ENCODE measurements at places on chromosomes 12 and 14.
A peak's percentile ranks its signal among the peaks of the same experiment; 100 is the strongest.

- DNase-seq: no peak
These were observed 2.4 kb downstream of the STAB2 start for GRCh38 chr12:103589517-103589916.

GRCh38 chr14:98185036-98185435 is 1087.0 kb downstream of the BCL11B start:
- no peak for DNase-seq

GRCh38 chr12:78316631-78317468 is 486.2 kb downstream of the NAV3 start:
- DNase-seq: no peak

- no peak for DNase-seq
These were observed 8.1 kb downstream of the RTL1 start for GRCh38 chr14:100895411-100895810.

GRCh38 chr12:123442774-123443173 is 6.3 kb upstream of the RILPL2 start:
- no peak for DNase-seq

GRCh38 chr12:39620659-39621658 is 1.4 kb upstream of the ABCD2 start:
- no peak for DNase-seq

DNA sequence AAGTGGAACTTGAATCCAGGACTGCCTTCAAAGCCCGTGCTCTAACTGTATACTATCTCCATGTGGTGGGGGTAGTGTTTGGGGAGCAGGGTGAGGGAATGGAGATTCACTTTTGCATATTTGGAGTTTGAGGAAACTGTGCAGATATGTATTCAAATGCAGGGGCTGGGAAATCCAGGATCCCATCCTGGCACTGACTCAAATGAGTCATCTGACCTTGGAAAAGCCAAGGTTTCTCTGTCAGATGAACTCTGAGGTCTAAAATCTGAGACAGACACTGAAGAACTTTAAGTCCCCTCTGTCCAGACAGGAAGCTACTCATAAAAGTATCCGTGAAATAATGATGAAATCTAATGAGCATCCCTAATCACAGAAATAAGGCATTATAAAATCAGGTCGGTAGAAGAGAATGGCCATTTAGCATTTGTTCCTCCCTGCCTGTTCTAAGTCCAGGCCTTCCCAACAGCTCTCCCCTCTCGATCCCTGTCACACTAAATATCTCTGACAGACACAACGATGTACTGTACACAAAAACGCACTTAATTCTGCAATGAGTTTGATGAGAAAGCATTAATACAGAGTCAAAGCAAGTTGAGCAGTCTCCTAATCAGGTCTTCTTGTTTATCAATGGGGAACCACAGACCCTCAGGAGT is 14.4 kb downstream of the NIN start:
- DNase-seq: no peak

GRCh38 chr14:28661171-28661772 is 105.3 kb upstream of the FOXG1 start:
- no peak for DNase-seq

GRCh38 chr12:92968176-92968813 is 39.2 kb upstream of the EEA1 start:
- DNase-seq: no peak

- no peak for DNase-seq
These were observed 76.4 kb downstream of the BCL2L14 start for GRCh38 chr12:12147111-12147510.

DNA sequence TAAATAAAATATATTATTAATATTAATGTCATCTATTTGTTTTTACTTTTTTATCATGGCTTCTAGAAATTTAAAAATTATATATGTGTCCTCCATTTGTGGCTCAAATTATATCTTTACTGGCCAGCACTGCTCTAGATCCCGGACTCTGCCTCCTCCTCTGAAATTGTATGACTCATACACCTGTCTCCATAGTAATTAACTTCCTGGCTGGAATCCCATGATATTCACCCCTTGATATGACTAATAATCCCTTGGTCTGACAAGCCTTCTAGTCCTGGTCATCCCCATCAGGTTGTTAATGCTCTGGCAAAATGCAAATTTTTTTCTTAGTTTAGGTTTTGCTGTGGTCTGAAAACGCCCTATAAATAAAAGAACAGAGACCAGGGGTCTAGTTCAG is 116.2 kb downstream of the BMP4 start:
- no peak for DNase-seq

GRCh38 chr14:95564060-95564459 is 29.2 kb downstream of the GLRX5 start:
- DNase-seq: peak; percentile 19

DNA sequence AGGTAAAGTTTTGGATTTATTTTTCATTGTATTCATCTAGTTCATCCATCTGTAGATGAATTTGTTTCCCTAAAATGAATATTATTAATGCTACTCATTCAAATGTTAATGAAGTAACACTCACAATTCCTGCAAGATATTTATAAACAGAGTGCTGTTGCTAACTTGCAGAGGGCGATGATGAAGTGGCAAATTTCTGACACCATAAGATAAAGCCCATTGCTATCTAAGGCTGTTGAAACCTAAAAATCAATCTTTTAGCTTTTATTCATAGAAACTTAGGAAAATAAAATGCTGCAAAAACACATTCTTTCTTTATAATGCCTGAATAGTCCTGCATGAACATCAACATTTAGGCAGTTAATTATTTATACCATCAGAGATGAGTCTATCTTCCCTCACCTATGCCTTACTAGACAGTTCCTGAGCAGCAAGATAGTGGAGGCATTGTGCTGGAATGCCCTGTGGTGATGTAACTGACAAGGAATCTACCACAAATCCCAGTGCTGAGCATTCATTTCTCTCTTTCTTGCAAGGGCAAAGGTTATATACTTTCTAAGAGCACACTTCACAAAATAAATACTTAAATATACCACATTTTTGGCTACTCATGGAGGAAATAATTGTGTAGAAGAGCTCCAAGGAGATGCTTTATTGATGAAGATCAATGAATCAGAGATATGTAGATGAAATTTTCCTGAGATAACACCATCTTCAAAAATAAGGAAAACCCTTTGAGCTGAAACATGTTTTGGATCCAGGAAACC is 57.6 kb downstream of the LMNTD1 start:
- peak; percentile 52 for DNase-seq

GRCh38 chr14:77882098-77882497 is 82.2 kb downstream of the ADCK1 start:
- DNase-seq: no peak

DNA sequence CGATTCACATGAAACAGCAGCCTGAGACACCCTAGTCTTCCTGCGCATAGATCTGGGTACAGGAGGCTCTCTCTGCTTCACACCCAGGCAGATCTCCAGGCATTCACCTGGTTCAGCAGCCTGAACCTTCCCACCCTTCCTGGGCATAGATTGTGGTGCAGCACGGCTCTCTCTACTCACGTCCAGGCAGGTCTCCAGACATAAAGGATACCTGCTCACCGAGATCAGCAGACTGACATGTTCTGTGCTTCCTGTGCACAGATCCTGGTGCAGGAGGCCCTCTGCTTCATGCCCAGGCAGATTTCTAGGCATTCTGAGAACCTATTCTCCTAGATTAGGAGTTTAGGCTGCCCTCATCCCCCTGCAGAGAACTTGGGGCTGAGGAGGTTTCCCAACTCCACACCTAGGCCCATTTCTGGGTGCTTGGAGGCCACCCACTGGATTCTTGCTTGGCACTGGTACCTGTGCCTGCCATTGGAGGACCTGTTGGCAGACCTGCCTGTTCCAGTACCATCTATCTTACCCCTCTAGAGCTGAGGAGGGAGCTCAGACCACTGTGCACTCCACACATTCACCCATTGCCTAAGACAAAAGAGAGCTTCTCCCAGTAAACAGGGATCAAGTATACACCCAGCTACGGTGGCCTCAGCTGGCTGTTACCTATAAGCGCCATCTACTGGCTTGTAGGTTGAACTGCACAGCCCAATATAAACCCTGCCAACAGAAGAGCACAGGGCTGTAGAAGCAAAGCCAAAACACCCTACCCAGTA is 28.0 kb upstream of the GARIN6 start:
- no peak for DNase-seq

DNA sequence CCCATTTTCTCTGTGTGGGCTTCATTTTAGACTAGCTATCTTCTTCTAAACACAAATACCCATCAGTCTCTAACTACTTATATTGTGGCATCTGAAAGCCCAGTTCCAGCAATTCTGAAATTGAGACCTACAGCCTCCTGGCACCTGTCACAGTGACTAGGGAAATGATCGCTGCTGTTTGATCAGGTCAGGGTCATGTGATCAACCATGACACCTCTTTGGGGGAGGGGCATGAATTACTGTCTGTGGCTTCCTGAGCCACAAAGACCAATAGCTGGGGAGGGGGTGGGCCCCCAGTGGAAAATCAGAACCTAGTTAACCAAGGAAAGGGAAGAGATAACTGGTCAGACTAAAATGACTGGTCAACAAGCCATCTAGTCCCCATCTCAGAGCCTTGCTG is 14.1 kb downstream of the WSCD2 start:
- DNase-seq: no peak

DNA sequence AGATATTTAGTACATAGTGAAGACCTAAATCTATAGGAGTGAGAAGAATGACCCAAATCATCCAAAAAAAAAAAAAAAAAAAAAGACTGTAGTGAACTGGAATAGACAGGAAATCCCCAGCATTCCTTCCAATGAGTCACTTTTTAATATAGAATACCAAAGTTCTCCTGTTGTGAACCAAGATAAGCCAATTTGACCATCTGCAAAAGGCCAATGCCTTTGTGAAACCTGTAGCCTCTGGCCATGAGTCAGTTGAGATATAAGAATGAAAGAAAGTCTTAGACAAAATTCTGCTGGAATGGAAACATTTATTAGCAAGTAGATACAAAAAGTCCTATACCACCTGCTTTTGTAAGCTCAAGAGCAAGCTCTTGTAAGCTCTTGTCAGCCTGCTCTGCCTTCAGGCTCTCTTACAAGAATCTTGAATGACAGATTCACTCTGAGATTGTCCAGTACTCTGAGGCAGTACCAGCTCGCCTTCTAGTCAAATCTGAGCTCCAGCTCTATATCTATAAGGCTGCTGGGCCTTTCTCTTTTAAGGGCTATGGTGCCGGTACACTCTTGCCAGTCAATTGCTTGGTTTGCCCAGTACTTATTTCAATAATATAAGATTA is 243.0 kb upstream of the TMTC1 start:
- peak; percentile 26 for DNase-seq

DNA sequence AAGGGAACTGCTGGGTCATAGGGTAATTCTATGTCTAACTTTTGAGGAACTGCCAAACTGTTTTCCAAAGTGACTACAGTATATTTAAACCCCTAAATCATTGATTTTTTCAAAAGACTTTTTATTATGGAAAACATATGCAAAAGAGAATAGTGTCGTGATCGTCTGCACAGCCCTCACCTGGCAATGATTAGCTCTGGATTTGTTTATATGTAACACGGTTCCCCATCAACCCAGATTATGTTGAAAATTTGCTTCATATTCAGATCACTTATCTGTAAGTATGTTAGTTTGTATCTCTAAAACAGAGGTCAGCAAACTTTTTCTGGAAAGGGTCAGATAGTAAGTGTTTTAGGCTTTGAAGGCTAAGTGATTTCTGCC is 52.7 kb downstream of the CCDC92 start:
- DNase-seq: no peak

DNA sequence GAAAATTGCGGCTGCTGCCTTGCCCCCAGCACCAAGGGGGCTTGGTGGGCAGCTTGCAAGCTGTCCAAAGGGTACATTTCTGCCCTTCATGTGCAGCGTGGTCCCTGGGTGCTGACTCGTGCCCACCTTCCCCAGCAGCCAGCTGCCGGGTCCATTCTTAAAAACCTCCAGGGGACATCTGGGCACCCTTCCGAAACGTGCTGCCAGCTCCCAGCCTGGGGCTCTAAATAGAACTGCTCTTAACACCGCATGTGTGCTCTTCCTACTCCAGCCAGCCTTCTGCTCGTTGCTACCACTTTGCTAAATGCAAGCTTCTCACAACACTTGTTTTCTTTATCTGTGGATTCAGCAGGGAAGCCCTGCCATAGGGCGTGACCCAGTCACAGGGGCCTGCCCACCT is 66.0 kb downstream of the RIMBP2 start:
- DNase-seq: no peak

GRCh38 chr12:98370976-98371375 is 144.4 kb upstream of the TMPO start:
- DNase-seq: no peak

- DNase-seq: no peak
These were observed 398.7 kb downstream of the NOVA1 start for GRCh38 chr14:26199096-26199495.

All from AG08396 (cell line).